ENCODE measurements at places on chromosomes 11 and 22.

DNA sequence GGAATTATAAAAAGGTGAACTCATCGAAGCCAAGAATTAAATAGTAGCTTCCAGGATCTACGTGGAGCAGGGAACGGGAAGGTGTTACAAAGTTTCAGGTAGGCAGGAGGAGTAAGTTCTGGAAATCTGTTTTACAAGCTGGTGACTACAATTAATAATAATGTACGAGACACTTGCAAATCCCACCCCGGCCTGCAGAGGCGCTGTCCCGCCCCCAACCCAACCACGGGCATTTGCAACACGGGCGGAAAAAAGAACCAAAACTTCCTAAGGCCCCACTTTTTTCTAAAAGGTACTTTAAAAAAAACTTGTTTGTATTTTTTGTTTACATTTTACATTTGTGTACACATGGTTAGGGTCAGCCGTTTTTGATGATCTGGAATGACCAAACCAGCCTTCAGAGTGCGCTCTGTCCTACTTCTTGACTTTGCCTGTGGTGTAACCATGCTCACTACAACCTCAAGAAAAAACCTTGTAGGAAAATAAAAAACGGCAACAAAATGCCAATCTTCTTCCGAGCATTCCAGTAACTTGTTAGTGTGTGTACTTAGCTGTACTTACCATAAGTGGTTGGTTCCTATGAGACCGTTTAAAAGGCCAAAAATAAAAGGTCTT lies 449.6 kb upstream of the B3GAT1 start:
- DNase-seq: no peak

DNA sequence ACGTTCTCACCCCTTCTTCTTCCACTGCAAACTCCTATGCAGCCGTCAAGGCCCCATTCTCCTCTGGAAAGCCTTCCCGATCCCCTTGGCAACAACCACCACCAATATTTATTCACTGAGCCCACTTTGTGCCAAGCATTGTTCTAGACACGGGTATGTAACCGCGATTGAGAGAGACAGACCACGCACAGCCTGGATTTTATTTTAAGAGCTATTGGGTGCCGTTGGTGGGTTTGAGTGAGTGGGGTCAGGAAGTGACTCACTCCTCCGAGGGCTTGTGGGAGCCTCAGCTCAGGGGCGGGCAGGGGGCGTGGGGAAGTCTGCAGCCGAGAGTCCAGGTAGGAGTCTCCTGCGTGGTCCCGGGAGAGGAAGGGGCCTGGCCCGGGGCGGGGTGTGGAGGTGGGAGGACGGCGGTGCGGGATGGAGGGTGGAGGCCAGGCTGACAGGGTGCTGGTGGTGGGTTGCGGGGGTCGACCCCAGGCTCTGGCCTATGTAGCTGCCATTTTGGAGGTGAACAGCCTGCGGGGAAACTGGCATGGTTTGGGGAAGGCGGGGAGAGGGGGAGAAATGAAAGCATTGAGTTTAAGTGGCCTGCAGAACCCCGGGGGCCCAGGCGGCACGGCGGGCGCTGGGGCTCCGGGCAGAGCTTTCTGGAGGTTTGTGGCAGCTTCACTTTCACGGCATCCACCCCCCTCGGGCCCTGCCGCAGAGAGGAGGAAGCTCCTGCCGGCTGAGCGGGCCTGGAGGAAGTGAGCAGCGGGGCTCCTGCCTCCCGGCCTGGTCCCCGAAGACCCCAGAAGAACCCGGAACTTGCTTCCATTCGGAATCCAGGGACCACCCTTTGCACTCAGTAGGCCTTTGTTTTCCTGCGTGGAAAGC lies 547 bp downstream of the PARVG start:
- DNase-seq: no peak

- no peak for DNase-seq
Measured at GRCh38 chr22:44926491-44927415, 83.1 kb downstream of the PHF21B start.

- DNase-seq: no peak
Measured at GRCh38 chr11:118180300-118180703, 3.9 kb upstream of the SCN2B start.

- DNase-seq: no peak
Measured at GRCh38 chr11:119790476-119790875, 61.5 kb upstream of the NECTIN1 start.

- no peak for DNase-seq
Measured at GRCh38 chr22:45648301-45649117, 23.1 kb upstream of the ATXN10 start.

- DNase-seq: no peak
Measured at GRCh38 chr11:9700105-9700801, 36.4 kb downstream of the SWAP70 start.

- no peak for DNase-seq
Measured at GRCh38 chr22:25704701-25705100, 37.3 kb upstream of the MYO18B start.

DNA sequence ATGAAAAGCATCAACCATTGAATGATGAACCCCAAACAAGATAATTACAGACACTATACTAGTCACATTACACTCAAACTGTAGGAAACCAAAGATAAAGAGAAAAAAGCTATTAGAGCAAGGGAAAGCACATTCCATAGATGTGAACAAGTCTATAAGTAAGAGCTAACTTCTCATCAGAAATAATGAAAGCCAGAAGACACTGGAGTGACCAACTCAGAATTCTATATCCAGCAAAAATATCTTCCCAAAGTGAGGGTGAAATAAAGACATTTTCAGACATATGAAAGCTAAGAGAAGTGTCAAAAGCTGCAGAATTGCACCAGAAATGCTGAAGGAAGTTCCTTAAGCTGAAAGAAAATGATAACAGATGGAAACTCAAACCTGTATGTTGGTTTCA lies 17.3 kb downstream of the FCHSD2 start:
- DNase-seq: no peak
